GM04503 (cell line): ENCODE measurements at places on chromosomes 4 and X.

- DNase-seq, result peak; percentile 68
These were observed 2.1 kb upstream of the MTNR1A start for GRCh38 chr4:186557486-186557885.

- DNase-seq, result no peak
These were observed 218.5 kb upstream of the TLL1 start for GRCh38 chr4:165654556-165654955.

DNA sequence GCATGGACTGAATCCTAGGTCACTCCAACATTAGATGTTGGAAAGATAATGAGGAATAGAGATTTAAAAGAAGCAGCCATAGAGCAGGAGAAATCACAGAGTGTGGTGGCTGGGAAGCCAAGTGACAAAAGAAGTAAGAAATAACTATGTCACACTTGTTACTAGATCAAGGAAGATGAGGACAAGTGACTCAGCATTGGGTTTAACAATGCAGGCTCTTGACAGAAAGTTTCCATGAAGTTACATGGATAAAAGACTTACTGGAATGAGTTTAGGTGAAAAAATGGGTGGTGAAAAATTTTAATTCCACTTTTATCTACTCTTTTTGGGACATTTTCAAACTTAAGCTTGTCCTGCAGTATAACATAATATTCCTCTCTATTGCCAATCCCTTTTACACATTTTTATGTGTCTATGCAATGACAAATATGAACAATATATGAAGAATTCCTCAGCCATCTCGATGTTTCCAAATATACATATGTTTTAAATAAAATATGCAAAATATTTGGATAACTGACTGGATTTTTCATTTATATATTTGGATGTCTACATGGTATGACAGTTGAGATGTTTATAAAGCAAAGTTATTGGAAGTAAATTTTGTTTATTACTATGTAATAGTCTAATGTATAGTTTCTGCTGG is 462.6 kb downstream of the IL15 start:
- no peak for DNase-seq

GRCh38 chr4:126916626-126917140 is 716.1 kb upstream of the INTU start:
- peak; percentile 67 for DNase-seq

DNA sequence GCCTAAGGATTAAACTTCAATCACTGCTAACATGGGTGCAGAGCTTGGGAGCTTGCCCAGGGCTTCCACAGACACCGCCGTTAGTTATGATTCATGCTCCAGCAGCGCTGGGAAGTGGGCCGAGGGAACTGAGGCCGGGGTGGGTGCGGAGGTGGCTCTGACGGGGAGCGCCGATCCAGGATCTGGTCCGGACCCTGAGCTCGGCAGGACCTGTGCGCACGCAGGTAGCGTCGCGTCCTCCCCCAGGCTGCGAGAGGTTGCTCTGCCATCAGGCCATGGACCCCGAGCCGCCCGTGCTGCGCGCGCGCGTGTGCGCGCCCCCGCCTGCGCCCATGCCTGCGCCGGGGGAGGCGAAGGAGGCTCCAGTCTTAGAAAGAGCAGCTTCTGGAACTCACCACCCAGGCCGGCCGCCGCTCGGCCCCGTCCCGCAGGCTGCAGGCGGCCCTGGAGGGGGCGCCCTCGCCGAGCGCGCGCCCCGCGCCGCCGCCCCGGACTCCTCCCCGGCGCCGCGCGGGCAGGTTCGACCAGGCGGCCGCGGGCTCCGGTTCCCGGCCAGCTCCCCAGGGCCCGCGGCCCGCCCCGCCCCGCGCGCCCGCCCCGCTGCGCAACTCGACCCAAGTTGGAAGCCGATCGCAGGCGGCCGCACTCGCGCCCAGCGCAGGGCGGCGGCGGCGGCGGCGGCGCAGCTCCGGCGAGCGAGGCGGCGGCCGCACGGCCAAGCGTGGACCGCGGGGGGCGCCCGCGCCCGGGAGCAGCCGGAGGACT is 732 bp upstream of the ADRA2C start:
- DNase-seq, result peak; percentile 20

GRCh38 chrX:120450163-120450562 is 18.9 kb downstream of the LAMP2 start:
- no peak for DNase-seq

DNA sequence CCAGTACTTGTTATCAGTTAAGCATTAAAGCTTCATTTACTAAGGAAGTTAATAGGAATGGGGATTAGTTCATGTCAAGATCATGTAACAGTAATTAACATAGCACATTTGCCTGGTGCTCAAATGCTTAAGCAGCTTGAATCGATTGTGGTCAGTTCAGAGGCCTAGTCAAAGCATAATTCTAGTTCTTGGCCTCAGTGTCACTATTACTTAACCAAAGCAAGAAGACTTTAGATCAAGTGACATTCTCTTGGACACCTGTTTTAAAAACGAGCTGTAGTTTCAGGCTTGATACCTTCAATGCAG is 115.2 kb upstream of the BMPR1B start:
- DNase-seq, result no peak

DNA sequence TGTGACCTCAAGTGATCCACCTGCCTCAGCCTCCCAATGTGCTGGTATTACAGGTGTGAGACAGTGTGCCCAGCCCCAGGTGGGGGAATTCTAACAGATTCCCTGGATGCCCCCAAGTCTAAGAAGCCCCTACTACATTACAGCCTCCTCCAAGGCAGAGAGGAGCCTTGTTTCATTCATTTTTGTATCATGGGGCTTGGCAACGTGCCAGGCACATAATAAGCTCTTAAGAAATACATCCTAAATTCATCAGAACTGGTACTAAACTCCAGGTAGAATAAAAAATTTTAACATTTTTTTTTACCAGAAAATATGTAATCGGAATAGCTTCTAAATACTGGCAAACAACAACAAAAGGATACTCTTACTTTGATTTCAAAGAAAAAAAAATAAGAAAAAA is 127.1 kb downstream of the CHIC2 start:
- no peak for DNase-seq

DNA sequence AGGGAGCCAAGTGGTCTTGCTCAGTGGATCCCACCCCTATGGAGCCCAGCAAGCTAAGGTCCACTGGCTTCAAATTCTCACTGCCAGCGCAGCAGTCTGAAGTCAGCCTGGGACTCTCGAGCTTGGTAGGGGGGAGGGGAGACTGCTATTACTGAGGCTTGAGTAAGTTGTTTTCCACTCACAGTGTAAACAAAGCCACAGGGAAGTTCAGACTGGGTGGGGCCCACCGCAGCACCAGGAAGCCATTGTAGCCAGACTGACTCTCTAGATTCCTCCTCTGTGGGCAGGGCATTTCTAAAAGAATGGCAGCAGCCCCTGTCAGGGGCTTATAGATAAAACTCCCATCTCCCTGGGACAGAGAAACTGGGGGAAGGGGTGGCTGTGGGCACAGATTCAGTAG is 721.0 kb upstream of the NDST4 start:
- no peak for DNase-seq

DNA sequence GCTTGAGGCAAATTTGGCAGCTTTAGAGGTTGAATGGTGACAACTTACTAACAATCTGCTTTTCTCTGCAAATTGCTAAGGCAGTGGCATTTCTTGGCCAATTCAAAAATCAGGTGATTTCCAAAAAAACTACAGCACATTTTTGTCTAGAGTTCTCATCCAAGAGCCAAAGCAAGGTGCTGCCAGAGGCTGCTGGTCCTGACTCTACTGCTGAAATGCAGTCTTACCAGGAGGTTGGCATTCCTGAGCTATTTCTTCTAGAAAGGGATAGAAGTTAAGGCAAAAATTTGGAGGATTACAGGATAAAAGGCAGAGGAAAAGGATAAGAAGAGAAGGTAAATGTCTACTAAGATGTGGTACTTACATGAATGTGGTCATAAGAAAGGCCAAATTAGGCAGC is 75.6 kb downstream of the COX18 start:
- DNase-seq, result no peak

- DNase-seq, result no peak
These were observed 15.3 kb downstream of the MRPL1 start for GRCh38 chr4:77877771-77878565.

- no peak for DNase-seq
These were observed 283.9 kb downstream of the NKX6-1 start for GRCh38 chr4:84215217-84215616.

GRCh38 chrX:10938365-10938923 is 172.7 kb upstream of the HCCS start:
- no peak for DNase-seq

DNA sequence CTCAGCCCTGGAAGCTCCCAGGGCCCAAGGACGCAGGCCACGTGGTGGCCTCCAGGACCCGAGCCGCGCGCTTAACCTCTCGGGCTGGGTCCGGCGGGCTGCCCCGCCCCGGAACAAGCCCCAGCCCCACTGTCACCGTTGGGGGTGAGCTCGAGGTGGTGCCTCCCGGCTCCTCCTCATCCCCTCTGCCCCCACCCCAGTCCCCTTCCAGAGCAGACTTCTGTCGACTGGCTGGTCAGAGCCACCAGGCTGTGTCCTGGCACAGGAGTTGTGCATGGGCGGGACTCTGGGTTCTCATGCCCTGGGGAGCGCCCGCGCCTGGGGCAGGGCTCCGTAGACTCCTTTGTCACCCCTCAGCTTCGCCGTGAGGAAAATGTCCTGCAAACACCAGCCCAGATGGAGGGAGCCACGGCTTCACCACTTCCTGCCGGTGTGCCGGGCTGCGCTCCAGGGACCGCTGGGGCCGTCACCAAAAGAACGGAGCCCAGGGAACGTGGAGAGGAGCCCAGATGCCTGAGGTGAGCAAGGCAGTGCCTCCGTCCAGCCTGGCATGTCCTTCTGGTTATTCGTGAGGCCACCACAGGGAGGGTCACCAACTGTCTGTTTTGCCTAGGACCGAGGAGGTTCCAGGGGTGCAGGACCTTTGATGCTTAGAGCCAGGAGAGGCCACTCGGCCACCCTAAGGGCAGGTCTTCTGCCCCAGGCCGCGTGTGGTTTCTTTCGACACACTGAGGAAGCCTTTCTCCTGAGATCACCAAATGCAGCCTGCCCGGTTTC is 7.1 kb upstream of the RGS12 start:
- peak; percentile 57 for DNase-seq

DNA sequence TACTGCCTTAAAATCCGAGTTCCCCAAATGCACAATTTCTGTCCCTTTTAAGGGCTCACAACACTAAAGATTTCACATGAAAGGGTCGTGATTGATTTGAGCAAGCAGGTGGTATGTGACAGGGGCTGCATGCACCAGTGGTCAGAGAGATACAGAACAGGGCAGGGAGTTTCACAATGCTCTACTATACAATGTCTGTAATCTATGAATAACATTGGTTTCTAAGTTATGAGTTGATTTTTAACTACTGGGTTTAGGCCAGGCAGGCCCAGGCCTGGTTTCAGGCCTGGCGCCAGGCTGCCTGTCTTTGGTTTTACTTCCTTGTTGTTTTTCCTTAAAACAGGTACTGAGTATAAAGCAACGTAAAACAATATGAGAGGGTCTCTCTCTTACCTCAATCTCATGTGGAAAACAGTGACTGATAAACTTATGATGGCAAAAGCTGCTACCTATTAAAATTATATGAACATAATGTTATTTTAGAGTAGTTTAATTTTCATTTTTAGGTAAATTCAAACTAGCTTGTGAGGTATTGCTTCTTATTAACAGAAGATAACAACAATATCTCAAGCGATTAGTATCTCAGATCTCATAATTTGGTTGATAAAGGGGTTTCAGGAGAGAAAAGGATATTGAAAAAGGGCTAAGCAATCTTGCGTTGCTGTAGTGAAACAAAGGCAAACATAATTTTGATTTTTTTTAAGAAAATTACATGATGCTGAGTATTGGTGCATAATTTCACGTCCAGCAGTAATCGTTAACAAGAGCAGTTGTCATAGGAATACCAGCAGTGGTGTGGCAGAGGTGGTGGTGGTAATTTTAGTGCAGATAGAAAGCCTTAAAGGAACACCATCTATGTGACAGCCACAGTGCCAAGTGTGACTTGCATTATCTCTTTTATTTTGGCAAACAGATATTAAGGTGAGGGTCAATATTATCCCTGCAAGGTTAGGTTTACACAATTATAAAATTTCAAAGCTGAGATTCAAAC is 944.4 kb upstream of the GRID2 start:
- DNase-seq, result no peak

DNA sequence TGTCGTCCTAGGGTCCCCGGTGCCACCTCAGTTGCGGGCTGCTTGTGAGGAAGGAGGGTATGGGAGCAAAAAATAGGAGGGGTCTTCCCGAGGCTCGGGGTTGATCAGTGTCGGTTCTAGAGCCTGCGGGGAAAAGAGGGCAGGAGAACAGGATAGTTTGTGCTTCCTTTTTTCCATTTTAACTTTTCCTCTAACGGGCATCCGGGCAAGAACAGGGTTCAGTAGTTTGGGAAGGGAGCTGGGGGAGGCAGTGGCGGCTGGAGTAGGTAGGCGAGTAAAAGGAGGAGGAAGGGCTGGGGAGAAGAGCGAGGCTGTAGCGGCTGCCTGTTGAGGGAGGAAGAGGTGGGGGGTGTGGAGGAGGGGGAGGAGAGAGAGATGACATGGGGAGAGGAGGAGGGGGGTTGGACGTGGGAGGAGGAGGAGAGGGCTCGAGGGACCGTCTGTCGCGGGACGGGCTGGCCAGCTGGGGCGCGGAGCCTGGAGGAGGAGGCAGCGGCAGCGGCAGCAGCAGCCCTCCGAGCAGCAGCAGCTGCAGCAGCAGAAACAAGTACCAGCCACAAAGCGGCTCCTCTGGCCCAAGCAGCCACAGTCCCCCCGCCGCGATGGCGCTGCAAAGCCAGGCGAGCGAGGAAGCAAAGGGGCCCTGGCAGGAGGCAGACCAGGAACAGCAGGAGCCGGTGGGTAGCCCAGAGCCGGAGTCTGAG is at the start of gene SLC16A2:
TSS of gene SLC16A2 (plus strand) at position 458 of the 704 bp plus-strand sequence. CDS start at position 603, 145 bp downstream.
- no peak for DNase-seq

DNA sequence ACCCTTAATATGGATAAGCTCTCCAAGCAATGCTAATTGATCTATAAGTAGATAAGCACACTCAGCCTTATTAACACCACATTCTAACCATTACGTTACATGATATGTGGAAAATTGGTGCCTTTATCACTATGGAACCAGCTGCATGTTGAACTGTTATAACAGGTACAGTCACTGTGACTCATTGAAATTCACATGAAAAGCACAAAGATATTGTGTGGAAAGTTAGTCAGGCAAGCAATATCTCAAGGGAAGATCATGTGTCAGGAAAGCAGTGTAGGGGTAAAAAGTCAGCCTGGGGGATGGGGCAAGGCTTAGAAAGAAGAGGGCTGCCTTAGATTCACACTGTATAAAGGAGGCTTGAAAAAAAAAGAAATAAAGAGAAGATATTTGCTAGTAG is 313.7 kb upstream of the SMIM31 start:
- DNase-seq, result no peak

DNA sequence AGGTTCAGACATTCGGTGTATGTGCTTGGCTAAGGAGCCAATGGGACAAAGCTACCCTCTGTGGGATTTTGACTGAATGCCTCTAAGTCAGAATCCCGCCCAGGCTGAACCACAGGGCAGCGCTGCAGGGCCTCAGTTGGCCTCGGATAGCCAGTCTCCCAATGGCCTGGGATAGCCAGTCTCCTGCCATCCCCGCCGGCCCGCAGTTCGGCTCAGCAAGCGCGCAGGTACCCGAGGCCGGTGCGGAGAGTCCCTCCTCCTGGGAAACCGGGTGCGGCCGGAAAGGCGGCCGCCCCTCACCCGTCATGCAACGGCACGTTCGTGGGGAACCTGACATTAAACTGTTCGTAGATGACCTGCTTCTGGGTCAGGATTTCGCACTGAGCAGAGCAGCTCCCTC is 16.1 kb downstream of the PPEF2 start:
- no peak for DNase-seq

GRCh38 chrX:42869659-42870476 is 91.9 kb upstream of the PPP1R2C start:
- no peak for DNase-seq
